ENCODE measurements at places on chromosomes 5 and 9.

DNA sequence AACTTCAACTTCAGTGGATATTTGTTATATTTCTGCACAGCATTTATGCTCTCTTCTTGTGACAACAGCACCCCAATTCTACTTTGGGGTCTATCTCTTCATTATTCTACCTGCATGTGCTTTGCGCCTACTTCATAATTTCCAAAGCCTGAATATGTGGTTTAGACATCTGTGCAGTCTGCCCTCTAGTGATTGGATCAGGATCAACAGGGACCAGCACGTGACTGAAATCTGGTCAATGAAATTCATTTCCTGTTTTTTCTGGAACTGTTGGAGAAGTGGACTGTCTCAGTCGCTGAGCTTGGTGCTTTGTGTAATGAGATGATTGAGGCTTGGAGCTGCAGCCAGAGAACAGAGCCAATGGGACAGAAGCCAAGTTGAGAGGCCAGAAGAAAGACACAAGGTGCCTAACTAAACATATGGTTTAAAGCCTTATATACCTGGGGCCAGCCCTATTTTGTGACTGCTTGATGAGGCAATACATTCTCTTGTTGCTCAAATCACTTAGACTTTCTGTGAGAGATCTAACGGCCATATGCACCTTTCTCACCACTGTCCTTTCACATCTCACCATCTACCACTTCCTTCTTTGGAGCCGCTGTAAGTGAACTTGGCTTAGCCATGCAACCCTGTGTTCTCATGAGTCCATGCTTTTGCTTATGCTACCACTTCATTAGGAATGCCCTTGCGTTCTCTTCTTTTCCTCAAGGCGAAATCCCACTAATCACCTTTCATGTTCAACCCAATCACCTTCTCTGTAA is 68.8 kb upstream of the PPP2R2B start:
- DNase-seq, result peak; percentile 21

DNA sequence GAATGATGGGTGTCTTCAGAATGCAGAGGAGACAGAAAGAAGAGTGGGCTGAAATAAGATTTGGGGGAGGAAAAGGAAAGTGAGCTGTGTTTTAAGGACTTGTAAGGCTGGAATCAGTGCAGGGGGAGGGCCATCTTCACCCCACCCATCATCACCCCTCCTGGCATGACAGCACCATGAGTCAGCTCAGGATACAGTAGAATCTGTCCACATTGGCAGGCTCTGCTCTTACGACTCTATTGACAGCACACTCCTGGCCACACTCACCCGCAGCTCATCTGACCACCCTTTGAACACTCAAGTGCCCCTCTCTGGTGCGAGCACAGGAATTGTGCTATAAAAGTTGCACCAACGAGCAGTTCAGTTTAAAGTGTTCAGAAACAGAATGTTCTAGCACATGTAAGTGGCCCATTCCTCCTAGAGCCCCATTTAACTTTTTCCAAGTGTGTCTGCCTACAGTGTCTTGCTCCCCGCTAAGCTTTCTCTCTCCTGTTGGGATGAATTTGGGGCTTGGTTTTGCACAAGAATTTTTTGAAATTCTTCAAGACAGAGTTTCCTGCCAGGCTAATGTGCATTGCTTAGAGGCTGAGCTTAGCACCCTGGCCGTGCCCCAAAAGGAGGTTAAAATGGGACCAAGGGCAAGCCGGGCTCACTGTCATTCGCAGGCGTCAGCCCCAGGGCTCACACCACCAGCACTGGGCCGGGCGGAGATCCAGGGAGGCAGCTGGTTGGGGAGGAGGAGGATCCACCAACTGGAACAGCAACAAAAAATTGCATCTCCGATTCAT is 12.0 kb downstream of the ADRA1B start:
- no peak for DNase-seq

DNA sequence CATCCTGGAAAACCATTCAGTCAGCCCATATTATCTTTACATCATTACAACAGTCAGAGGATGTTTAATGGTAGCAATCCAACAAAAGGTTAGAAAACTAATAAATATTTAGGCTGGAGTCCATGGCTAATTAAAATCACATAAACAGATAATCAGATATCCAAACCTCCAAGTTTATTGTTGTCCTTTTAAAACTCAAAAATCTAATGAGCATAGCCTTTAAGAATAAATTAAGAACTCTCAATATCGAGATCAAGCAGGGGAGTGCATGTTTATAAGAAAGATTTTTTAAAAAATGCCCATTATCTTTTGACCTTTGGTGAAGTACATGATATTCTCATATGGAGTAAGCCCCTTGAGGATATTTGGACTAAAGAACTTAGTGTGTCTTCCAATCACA is 842.9 kb upstream of the SEMA6A start:
- no peak for DNase-seq

DNA sequence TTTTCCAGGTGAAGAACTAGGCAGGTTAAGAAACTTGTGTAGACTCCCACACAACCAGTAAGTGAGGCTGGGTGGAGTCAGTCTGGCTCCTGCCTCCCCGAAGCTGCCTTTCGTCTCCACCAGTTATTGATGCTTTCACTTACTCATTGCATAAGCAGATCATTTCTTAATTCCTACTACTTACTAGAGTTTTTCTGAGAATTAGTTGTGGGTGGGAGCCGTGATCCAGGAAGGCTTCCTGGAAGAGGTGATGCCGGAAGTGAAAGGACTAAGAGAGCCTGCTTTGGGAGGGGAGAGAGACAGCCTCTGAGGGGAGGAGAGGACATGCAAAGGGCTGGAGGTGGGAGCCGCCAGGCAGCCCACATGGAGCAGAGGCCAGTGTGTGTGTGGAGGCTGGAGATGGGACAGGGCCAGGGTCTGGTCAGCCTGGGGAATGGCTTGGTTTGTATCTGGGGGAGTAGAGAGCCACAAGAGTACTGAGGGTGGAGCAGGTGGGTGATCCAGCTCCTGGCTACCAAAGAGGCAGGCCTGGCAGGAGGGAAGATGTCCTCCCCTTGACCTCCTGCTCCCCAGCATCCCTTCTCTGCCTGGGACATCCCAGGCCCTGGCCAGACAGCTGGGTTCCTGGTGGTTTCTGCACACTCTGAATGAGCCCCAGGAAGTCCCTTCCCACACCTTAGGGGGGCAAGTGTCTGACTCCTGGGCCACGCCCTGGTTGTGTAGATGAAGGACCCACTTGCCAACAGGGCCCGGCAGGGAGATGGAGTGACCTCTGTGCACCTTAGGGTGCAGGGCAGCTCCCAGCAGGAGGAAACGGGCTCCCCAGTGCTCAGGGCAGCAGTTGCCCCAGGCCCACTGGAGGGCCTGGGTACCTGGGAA is 12.2 kb upstream of the CARD19 start:
- peak; percentile 3 for DNase-seq

DNA sequence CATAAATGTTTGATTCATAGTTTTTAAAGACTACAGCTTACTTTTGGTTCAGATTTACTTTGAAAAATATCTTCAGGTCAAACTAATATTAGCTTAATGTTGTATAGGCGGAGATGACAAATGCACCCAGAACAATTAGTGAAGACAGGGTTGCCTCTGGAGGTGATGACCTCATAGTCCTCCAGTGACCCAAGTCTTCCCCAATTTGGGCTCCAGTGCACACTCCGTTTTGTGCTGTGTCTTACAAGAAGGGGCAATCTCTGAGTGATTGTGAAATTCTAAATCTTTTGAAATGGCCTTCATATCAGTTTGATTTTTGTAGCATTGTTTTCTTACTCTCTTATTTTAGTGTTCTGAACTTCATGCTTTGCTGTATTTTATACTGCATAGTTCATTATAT is 57.6 kb downstream of the DENND4C start:
- DNase-seq, result no peak

GRCh38 chr5:95962475-95962773 is 773 bp upstream of the ELL2 start:
- no peak for DNase-seq

DNA sequence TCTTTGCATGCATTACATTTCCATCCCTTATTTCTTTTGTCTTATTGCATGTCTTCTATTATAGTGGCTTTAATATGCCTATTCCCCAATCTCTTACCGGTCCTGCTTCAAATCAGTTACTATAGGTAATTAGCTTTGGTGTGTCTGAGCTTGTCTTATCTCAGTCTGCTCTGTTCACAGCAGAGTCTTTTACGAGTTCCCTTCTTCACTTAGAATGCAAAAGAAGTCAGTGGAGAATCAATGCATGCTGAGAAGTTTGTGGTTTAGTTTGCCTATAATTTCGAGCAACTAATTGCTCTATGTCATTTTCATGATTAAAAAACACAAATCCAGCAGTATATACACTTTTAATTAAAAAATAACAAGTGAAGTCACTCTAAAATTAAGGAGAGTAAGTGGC is 545.0 kb downstream of the SLCO4C1 start:
- DNase-seq, result no peak

DNA sequence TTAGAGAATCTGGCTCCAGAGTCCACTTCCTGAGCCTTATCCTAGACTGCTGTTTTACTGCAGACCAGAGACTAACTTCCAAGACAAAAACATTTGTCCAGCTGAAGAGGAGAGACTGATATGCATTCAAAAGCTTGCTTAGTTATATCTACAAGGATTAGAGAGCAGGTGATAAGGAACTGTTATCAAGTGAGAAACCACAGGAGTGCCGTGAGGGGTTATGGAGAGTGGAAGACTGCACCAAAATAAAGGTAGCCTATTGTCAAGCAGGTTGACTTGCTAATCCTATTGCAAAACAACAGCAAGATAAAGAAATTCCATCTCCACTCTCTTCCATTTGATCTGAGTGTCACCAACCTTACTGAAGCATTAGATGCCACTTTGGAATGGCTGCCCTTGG is 139.1 kb downstream of the SCAMP1 start:
- DNase-seq, result no peak

DNA sequence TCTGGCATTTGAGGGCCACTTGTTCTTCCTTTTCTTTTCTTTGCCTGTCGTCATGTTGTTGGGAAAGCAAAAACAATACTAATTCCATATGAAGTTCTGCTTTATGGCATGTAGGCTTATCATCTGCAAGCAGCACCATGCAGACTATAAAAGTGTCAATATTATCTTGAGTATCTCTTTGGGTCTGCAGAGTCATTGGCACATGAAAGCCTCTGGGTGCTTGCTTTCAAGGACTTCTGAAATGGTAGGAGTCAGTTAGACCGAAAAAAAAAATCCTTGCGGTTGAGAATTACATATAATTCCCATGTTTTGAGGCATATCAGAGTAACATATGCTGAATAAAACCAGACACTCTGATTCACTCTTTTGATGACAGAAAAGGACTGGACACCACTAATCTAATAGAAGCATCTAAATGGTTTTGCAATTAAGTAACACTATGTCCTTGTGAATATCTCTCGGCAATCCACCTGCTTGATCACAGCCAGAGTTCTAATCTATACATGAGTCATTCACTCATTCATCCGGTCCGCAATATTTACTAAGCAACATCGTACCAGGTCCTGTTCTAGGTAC is 44.4 kb downstream of the GNAQ start:
- DNase-seq, result peak; percentile 38

- no peak for DNase-seq
Observed at GRCh38 chr5:25295067-25295466, 650.3 kb upstream of the CDH10 start.

DNA sequence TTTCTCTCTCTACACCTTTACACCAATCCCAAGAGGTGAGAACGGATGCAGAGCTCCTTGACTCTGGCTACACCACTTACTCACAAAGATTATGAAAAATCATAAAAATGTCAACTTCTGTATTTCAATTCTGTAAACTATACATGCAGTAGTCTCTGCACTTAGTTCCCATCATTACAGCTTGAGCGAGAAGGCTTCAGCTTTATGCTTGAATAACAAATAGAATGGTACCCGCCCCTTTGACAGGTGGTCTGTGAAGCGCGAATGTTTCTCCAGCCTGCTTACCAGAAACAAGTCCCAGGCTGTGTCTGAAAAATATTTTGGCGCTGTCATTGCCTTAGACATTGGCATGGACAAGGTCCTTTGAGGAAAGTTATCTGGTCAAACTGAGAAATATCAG is 562.4 kb upstream of the CLINT1 start:
- DNase-seq, result no peak

DNA sequence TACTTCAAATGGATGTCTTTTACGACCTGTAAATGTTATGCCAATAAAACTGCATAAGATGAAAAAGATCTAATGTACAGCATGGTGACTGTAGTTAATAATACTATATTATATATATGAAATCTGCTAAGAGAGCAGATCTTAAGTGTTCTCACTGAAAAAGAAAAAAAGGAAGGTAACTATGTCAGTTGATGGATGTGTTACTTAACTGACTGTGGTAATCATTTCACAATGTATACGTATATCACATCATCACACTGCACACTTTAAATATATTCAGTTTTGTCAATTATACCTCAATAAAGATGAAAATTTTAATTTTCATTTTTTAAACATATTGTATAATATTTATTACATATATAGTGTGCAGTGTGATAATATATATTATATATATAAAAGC is 31.9 kb downstream of the THBS4 start:
- no peak for DNase-seq

GRCh38 chr5:179416114-179416822 is 71.0 kb upstream of the ADAMTS2 start:
- peak; percentile 10 for DNase-seq

DNA sequence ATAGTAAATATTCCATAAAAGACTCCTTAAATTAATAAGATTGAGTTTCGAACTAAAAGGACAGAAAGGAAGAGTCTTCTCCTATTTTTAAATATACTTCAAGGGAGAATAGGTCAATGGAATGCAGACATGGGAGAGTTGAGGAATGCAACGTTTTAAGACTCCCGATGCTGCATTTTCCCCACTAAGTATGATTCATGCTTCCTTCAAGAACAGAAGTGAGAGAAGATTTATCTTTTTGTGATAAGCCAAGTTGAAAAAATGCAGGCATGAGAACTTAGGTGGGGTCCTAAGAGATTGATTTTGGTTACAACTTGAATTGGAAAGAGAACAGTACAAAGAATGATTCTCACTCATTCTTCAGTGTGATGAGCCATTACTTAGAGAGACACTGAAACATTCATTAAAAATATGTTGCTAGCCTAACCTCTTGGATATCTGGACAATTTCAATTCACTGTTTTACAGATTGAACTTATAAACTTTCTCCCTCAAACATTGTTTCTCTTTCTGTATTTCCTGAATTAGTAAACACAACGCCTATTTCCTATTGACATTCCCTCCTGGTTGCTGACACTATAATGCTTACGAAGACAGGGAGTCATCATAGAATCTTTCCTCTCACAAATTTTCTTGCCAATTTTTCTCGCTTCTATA is 1666.1 kb upstream of the WWC1 start:
- DNase-seq, result no peak

GRCh38 chr9:73038613-73039012 is 85.8 kb upstream of the ALDH1A1 start:
- no peak for DNase-seq

Measured in SK-N-SH (cell line).